Frontal cortex (tissue), 4 donors: ENCODE measurements at places on chromosomes 3 and 15. TPM values are rescaled to one million over a fixed set of nuclear protein-coding genes. Genes with fewer than 3 reads are reported as not detected.

The THUMPD3 gene
- total RNA-seq, result 79.1 TPM

The WDR49 gene
- total RNA-seq, result 10.6 TPM

The TMEM212 gene
- not detected for total RNA-seq

The ONECUT1 gene
- total RNA-seq, result not detected

The C3orf80 gene
- 7.7 TPM for total RNA-seq

The GPR149 gene
- 7.7 TPM for total RNA-seq

The TRIM59 gene
- total RNA-seq, result 11.0 TPM

The SKOR1 gene
- 0.41 TPM for total RNA-seq

The EPHB3 gene
- 5.7 TPM for total RNA-seq

The BCL2A1 gene
- total RNA-seq, result 0.82 TPM

The LEKR1 gene
- 0.82 TPM for total RNA-seq

The NEDD4 gene
- total RNA-seq, result 5.7 TPM

The ACKR4 gene
- total RNA-seq, result not detected

The MYO9A gene
- total RNA-seq, result 121 TPM

The COLQ gene
- 1.6 TPM for total RNA-seq

The CCDC50 gene
- total RNA-seq, result 83.2 TPM

The ITIH1 gene
- total RNA-seq, result not detected

The HHLA2 gene
- not detected for total RNA-seq

The GOLGA8G gene
- not detected for total RNA-seq
